ENCODE measurements at places on chromosomes 1 and 21.

DNA sequence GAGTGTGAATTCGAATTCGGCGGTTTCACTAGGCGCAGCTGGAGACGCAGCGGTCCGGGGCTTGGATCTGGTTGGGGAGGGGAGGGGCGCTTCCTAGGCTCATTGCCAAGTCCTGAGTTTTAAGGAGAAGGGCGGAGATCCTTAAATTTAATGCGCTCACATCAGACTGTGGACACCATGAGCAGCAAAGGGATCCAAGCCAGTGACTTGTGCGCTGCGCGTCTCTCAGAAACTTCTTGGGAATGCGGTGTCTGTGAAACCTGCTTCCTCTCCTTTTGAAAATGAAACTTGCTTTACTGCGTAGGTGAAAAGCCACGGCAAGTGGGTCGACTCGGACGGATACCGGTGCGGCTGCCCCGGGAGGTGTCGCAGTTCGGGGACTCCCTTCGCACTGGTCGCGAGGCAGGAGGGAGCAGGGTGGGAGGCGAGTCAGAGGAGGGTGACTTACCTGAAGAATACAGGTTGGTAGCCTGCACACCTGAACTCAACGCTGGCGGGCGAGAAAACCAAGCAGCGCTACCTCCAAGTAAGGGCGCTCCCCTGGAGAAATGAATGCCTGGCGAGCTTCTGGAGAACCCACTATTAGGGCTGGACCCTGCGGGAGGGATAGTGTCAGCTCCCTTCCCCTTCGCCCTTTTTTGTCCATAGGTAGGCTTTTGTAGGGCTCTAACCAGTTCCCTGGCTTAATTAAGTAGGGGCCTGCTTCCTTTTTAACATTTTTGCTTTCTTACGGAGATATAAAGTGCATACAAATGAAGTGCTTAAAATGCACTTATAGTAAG lies 992 bp downstream of the TENT5C start:
- peak; percentile 83 for DNase-seq

DNA sequence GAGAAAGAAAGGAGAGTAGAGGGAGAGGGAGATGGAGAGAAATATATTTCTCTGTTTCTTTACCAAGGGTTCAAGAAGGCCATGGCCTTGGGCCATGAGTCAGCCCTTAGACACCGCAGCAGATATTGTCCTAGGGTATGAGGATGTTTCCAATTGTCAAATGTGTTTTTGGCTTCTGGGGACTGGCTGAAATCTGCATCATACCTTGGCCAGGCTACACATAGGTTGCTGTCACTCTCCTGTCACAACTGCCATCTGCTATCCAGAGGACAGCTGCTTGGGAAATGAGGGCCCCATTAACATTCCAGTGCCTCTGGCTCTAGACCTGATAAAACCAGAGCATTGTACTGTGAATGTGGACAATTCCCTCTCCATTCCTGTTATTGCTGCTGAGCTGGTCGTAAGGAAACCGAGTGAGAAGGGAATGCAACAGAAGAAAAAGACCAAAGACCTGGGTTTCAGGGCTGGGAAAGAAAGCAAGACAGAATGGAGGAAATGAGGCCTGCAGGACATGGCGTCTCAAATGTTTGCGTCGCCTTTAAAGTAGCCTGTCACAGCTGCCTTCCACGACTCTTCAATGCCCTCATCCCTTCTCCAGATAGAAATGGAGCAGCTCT lies 8.8 kb upstream of the PIGC start:
- peak; percentile 69 for DNase-seq

GRCh38 chr1:216528816-216529215 lies 105.6 kb upstream of the USH2A start:
- DNase-seq, result no peak

DNA sequence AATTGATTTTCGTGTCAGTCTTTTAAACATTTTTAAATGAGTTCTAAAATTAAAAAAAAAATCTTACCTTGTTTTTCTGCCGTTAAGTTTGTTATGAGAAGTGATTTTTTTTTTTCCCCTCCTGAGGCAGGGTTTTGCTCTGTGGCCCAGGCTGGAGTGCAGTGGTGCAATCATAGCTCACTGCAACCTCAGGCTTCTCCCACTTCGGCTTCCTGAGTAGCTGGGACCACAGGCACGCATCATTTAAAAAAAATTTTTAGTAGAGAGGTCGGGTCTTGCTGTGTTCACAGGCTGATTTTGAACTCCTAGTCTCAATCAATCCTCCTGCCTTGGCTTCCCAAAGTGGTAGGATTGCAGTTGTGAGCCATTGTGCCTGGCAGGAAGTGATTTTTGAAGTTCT lies 41.1 kb downstream of the MTR start:
- DNase-seq, result no peak

- DNase-seq, result peak; percentile 90
Measured at GRCh38 chr1:155207806-155208540, at the start of gene THBS3. Gene THBS3 (minus strand): TSS chr1:155207897. CDS start chr1:155207876, 21 bp downstream.

DNA sequence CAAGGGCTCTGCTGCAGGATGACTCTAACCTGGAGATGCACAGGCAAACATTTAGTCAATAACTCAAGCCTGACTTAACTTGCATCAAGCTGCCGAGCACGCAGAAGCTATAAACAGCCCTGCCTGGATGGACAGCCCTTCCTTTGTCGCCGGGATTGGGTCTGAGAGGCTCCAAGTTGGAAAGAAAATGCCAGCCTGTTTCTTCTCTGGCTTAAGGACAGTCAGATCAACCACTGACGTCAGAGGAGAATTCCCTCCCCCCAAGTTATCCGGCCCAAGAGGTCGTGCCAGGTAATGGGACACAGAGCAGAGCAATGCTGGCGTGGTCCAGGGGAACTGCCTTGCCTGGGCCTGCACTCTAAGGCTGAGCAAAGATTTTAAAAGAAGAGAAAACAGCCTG lies 27.1 kb upstream of the LRRC38 start:
- DNase-seq, result peak; percentile 32

DNA sequence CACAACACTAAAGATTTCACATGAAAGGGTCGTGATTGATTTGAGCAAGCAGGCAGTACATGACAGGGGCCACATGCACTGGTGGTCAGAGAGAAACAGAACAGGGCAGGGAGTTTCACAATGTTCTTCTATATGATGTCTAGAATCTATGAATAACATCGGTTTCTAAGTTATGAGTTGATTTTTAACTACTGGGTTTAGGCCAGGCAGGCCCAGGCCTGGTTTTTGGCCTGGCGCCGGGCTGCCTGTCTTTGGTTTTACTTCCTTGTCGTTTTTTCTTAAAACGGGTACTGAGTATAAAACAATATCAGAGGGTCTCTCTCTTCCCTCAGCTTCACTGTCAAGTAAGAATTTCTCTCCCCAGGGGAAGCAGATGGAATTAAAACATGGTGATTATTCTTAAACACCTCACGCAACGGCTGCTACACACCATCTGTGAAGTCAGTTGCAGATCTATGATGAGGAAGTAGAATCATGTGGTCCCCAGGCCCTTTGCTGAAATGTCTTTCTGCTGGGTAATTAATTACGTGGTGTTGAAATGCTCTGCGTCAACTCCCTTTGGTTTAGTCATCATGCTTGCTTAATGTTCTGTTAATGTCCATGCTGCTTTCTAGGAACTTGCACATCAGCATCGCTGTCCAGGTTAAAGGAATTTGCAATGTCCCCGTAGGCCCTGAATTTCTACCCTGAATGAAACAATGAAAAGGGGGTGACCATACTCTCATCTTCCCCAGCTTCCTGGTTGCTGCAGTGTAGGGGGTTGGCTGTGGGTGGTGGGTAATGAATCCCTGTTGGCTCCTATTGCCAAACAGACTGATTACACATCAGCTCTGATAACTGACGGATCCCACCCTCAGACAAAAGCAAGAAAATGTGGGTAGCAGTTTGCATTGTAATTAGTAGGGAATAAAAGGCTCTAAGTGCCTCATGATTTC lies 70.3 kb downstream of the SERINC2 start:
- DNase-seq, result peak; percentile 86

DNA sequence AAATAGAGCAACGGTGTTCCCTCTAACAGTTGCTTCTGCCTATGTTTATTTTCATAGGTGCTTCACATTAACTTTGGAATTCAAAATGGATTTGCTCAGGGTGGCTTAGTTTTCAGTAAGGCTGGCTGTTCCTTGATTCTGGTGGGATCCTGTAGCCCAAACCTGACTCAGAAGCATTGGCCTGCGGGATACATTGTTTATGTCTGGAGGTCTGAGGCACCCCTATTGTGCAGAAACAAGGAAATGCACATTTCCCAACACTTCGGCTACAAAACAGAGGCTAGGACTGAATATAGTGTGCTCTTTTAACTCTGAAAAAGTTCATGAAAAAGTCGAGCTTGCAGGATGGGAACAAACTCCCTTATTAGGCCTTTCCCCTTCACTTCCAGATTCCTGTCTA lies 133.8 kb upstream of the F3 start:
- DNase-seq, result no peak

- no peak for DNase-seq
Measured at GRCh38 chr1:219882755-219883154, 45.6 kb downstream of the SLC30A10 start.

- DNase-seq, result no peak
Measured at GRCh38 chr1:24347159-24347934, 28.2 kb downstream of the GRHL3 start.

GRCh38 chr1:78229344-78229743 lies 183.6 kb downstream of the GIPC2 start:
- peak; percentile 53 for DNase-seq

DNA sequence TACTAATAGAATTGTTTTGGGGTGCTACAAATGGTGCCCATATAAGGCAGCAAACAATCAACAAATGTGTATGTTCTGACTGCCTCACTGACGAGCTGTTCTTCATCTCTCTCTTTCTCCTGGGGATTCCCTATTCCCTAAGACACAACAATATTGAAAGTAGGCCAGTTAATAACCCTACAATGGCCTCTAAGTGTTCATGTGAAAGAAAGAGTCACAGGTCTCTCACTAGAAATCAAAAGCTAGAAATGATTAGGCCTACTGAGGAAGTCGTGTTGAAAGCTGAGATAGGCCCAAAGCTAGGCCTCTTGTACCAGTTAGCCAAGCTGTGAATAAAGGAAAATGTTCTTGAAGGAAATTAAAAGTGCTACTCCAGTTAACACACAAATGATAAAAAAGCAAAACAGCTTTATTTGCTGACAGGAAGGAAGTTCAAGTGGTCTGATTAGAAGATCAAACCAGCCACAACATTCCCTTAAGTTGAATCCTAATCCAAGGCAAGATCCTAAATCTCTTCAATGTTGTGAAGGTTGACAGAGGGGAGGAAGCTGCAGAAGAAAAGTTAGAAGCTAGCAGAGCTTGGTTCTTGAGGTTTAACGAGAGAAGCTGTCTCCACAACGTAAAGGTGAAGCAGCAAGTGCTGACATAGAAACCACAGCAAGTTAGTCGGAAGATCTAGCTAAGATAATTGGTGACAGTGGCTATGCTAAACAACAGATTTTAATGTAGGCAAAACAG lies 26.3 kb downstream of the ATP2B4 start:
- no peak for DNase-seq

DNA sequence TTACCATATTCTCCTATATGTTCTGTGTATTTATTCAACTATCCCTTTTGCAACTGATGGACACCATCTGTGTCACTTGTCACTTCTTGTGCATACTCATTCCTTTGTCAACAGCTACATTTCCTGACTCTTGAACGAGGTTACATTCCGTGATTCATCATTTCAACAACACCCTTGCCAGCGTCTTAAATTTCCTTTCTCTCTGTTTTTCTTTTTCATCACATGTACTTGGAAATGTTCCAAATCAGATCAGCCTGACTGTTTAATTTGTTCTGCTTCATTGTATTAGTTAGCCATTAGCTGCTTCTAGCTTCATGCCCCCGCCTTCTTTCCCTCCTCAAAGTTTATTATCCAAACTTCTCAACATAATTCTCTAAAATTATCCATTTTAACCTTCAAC lies 173.0 kb downstream of the ADGRL4 start:
- DNase-seq, result no peak

DNA sequence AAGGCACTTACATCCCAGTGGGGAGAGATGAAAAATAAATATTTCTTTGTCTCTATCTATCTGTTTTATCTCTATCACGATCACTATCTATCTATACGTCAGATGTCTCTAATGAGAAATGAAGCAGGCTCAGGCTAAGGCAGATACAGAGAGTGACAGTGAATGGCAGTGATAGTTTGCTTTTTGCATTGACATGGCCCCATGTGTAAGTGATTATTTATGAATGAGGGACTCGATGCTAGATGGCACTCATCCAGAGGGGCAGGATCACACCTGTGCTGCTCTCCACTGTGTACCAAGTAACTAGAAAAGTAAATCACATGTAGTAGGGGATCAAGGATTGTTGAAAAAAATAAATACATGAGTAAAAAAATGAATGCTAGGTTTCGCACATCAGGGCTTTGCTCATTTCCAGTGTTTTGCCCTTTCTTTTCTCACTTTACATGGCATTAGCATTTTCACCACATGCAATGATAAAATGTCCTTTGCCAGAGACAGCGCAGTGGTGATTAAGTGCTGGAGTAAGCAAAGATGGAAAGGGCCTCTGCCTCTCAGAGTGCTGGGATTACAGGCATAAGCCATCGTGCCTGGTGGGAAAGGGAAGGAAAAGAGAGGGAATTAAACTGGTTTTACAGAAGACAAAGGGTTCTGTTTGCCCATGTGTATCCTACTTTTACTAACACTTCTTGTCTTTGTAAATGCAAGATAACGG lies 16.5 kb downstream of the TBX19 start:
- no peak for DNase-seq

DNA sequence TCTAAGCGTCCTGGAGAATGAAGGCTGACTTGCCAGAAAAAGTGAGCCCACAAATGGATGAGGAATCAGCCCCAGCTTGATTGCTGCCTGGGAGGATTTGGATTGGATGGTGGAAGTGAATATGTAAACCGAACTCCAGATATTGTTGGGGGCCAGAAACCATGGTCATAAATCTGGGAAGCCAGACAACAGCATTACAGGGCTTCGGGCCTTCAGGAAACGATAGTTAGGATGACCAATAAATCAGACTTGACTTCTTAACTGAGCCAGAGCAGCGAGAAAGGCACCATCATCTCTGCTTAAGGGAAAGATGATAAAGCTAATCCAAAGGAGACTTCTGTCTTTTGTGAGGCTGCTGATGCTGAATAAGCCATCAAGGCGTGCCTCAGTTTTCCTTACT lies 26.6 kb downstream of the FAM78B start:
- DNase-seq, result no peak

GRCh38 chr21:14526199-14526598 lies 19.9 kb downstream of the SAMSN1 start:
- DNase-seq, result no peak

GRCh38 chr1:111517469-111518225 lies 14.2 kb upstream of the ADORA3 start:
- DNase-seq, result no peak

- no peak for DNase-seq
Measured at GRCh38 chr1:164064501-164064900, 494.5 kb upstream of the PBX1 start.

Data from muscle of leg (tissue), 16 donors.